ENCODE measurements at places on chromosomes 5 and 9.
A peak's percentile ranks its signal among the peaks of the same experiment; 100 is the strongest.

DNA sequence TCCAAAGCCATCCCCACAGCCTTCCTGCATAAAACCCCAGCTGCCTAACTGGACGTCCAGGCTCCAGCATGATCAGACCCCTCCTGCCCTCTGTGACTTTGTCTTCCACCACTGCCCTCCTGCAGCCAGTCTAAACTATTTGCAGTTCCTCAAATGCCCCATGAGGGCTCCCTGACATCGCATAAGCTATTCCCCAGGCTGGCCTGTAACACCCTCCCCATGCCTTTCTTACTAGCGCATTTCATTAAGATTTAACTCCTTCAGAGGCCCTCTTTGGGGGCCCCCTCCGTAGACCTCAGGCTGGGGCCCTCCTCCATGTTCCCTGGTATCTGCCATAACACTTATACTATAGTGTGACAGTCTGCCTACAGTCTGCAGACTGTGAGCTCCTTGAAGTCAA is 15.5 kb upstream of the SMIM23 start:
- no peak for DNase-seq

- no peak for DNase-seq
These were observed 238.1 kb downstream of the ROR2 start for GRCh38 chr9:91711755-91712601.

GRCh38 chr5:82910905-82911304 is 166.3 kb downstream of the TMEM167A start:
- no peak for DNase-seq

GRCh38 chr5:178273665-178274541 is 41.3 kb upstream of the PHYKPL start:
- DNase-seq, result peak; percentile 26

- DNase-seq, result no peak
These were observed 7.8 kb downstream of the LCN10 start for GRCh38 chr9:136734837-136735496.

- DNase-seq, result no peak
These were observed 383.5 kb downstream of the GLIS3 start for GRCh38 chr9:3916411-3916810.

DNA sequence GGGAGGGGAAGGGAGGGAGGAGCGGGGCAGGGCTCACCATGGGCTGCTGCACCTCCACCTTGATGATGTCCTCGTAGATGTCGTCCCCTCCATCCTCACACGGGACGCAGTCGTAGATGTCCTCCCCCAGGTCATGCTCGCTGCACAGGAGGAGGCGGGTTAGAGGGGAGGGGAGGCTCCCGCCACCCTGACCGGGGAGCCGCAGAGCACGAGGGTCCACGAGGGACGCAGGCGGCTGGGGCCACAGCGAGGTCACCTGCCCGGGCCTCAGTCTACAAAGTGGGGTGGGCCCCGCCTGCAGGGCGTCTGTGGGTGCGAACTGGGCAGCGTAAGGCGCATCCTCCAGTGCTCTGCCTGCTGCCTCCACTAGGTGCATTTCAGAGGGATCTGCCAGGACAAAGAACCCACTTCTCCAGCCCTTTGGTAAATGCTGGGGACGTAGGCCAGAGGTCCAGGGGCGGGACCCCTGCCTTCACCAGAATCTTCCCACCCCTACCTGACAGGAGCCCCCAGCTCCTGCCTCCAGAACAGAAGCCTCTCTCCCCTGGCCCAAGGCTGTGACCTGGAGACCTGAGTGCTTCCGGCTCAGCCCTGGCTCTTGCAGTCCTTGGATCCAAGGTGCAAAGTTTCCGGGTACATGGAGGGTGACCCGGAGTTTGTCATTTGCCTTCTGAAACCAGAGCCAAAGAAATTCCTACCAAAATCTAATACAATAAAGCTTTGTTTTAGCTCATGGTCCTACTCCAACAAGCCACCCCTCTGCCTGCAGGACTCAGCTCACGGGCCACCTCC is 74.1 kb upstream of the SARDH start:
- DNase-seq, result no peak

- DNase-seq, result no peak
These were observed 11.7 kb upstream of the FCN2 start for GRCh38 chr9:134868751-134869553.

GRCh38 chr5:4363045-4363444 is 767.4 kb downstream of the IRX1 start:
- DNase-seq, result no peak

DNA sequence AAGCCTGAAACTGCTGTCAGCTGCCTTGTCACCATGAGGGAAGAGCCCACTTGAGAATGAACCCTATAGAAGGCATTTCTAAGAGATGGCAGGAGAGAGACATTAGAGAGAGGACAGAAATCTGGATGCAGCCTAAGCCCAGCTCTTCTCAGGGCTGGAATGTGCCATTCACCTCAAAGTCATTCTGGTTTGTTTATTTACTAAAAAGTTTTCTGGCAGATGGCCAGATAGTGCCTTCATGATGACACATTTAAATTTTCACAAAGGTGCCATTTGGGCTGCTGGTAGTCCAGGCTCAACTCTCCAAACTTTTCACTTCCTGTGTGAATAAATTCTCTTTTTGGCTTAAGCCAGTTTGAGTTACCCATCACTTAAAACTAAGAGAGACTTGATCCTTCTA is 144.6 kb upstream of the ZNF366 start:
- no peak for DNase-seq

DNA sequence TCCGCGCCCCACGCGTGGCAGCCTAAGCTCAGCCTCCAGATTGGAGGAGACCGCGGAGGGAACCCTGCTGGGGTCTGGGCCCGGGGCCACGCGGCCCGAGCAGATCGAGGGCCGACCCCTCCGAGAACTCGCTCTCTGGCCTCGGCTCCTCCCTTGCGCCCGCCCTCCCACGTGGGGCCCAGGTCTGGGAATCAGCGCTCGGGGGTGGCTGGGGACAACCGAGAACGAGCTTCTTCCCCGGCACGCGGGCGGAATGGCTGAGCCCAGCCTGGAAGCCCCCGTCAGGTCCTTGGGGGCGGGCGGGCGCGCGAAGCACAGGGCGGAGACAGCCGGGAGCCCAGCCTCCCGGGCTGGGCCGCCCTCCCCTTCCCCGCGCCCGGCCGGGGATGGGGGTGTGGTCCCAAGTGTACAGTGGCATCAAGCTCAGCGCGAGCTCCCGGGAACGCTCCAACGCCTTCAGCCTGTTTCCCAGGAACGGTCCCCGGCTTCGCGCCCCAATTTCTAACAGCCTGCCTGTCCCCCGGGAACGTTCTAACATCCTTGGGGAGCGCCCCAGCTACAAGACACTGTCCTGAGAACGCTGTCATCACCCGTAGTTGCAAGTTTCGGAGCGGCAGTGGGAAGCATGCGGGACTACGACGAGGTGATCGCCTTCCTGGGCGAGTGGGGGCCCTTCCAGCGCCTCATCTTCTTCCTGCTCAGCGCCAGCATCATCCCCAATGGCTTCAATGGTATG is at the start of gene SLC22A4:
TSS of gene SLC22A4 (plus strand) at position 403 of the 736 bp plus-strand sequence. CDS start at position 626, 223 bp downstream.
- peak; percentile 94 for DNase-seq

- no peak for DNase-seq
These were observed 3.8 kb downstream of the NR2F1-AS1 start for GRCh38 chr5:93576994-93577853.

DNA sequence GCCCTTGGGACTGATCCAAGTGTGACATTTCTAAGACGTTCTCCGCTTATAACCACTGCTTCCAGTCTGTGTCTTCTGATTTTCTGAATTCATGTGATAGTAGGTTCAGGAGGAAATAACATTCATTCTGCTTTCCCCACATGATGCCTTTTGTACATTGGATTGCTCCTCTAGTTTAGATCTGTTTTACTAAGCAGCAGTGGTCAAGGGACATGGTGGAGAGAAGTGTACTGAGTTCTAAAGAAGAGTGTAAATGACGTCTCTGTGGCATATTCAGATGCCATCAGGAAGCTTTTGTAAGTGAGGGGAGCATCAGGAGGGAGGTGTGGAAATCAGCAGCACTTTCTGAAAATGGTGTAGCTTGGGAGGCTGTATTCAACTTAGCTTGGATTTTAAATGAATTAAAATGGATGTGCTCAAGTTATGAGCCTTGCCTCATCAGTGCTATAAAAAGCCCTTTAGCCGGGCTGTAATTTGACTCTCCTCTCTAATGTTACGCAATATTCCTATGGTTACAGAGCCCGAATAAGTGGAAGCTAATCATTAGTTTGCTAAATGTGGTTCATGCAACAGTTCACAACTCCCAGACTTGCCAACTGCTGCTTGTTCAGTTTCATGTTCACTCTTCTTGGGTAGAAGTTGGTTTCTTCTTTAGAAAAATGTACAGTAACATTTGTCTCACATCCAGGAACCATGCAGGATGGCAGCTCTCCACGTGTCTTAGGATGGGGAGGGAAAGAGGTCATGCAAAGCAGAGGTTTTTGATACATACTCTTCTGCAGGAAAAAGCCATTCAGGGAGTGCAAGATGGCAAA is 281.3 kb downstream of the ARHGAP26 start:
- DNase-seq, result peak; percentile 80

- DNase-seq, result peak; percentile 71
These were observed 79.4 kb downstream of the ESM1 start for GRCh38 chr5:54905942-54906537.

DNA sequence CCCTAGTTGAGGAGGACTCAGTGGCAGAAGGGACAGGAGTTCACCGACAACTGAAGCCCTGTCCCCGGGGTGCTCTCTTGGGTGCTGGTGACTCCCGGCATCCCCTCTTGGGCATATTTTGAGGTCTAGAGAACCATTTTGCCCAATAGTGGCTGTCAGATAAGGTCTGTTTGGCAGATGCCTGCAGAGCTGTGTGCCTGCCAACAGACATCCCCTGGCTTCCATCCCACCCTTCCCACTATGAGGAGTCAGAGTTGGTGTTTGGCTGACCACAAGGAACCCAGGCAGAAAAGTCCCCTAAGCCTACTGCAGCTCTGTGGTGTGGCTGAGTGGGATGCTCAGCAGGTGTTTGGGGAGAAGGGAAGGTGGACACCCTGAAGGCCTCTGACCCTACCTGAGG is 207.0 kb downstream of the AUH start:
- peak; percentile 39 for DNase-seq

DNA sequence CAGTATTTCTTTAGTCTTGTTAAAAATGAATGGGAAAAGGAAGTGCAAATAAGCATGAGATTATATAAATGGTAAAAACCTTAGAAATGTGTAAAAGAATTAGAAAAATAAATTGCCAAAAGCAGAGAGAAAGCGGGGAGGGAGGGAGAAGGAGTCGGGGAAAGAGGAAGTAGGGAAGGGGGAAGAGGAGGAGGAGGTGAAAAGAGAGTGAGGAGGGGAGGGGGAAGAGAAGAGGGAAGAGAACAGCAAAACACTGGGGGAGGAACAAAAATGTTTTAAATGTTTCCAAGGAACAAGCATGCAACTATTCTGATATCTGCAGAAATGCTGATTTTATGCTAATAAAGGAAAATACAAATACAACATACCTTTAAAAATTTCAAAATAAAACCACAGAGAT is 317.5 kb downstream of the PIK3R1 start:
- DNase-seq, result no peak

GRCh38 chr9:105307591-105308130 is 63.2 kb downstream of the SLC44A1 start:
- DNase-seq, result no peak

- no peak for DNase-seq
These were observed 20.6 kb upstream of the GPR150 start for GRCh38 chr5:95599252-95599651.

DNA sequence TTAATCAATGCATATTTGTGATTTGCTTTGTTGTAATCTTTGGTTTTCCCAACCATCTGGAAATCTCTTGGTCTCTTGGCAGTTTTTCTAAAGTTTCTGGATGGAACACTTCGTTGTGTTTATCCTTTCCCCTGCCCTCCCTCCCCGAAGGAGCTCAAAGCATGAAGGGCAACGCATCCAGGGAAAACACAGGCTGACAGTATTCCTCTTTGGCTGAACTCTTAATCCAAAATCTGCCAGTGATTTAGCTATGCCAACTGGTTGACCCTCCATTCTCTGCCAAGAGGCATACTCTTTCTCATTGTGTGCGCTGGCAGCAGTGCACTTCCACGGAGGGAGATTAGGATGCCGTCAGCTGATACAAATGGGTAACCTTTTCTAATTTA is 20.5 kb downstream of the ZBTB34 start:
- no peak for DNase-seq

GRCh38 chr5:14193496-14193895 is 50.4 kb downstream of the TRIO start:
- no peak for DNase-seq

- DNase-seq, result no peak
These were observed 617.6 kb downstream of the EBF1 start for GRCh38 chr5:158482125-158482524.

GRCh38 chr5:28543473-28544098 is 1505.2 kb upstream of the CDH9 start:
- DNase-seq, result no peak

DNA sequence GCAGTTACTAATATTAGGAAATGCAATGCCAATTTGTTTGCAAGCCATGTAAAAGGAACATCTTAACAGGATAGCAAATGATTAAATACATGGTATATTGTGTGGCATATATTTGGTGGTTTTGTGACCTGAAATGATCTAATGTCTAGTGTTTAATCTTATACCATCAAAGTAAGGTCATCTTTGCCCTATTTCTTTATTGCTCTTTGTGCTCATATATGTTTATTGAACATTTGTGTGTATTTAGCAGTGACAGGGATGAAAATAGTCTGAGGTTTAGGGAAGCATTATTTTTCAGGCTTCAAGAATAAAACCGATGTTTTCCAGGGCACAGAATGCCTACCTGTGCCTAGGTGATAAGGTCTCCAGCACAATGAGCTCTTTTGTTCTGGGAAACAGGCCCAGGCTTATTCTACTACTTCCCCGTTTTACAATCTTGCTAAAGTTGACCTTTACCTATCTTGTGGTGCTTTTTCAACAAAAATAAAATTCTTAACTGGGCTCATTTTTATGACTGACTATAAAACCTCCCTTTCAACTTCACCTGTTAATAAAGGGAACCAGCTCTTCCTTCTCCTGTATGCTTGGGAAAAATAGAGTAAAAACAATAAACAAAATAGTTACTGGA is 105.6 kb upstream of the ANKH start:
- no peak for DNase-seq

DNA sequence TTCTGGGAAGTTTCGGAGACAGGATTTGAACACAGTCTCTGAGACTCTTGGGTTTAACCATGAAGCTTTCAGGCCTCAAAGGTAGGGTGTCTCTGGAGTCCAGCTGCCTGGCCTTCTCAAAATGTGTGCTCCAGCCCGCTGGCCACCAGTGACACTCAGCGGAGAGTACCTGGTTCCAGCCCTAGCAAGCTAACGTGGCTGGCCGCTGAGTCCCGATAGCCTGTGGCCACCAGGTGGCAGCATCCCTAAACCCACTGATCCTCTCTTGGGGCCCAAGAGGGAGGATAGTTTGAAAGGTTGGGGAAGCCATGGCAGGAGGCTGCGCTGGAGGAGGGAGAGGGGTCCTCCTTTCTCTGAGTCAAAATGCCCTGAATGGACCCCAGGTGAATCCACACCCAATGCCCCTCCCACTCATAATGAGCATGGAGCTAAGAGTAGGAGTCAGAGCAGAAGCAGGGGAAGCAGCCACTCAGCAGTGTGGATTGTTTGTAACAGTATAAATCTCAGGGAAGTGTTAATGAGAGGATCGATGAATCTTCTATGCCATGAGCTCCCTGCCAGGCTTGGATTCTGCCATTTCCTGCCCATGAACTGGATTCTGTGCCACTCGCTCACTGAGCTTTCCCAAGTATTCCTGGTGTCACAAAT is 5.4 kb upstream of the TIFAB start:
- peak; percentile 64 for DNase-seq

GRCh38 chr5:166509085-166509484 is 1782.4 kb upstream of the WWC1 start:
- no peak for DNase-seq

GRCh38 chr5:175444060-175444904 is at the start of gene DRD1:
Gene DRD1 (minus strand): TSS chr5:175444182. CDS start chr5:175443099, 1,083 bp downstream.
- peak; percentile 58 for DNase-seq

Data from AG08395 (cell line).